Naive B cell (primary cell): ENCODE measurements at places on chromosomes 16 and 17. TPM values are rescaled to one million over a fixed set of nuclear protein-coding genes. Genes with fewer than 3 reads are reported as not detected.

GRCh38 chr17:57121308-57122042 is 36.4 kb downstream of the AKAP1 start:
- DNase-seq = no peak

The GFAP gene
- not detected for polyA plus RNA-seq

The MPG gene
- polyA plus RNA-seq = 81.3 TPM

The MT1A gene
- not detected for polyA plus RNA-seq

GRCh38 chr17:76742958-76743357 is 5.0 kb downstream of the MFSD11 start:
- DNase-seq = no peak

DNA sequence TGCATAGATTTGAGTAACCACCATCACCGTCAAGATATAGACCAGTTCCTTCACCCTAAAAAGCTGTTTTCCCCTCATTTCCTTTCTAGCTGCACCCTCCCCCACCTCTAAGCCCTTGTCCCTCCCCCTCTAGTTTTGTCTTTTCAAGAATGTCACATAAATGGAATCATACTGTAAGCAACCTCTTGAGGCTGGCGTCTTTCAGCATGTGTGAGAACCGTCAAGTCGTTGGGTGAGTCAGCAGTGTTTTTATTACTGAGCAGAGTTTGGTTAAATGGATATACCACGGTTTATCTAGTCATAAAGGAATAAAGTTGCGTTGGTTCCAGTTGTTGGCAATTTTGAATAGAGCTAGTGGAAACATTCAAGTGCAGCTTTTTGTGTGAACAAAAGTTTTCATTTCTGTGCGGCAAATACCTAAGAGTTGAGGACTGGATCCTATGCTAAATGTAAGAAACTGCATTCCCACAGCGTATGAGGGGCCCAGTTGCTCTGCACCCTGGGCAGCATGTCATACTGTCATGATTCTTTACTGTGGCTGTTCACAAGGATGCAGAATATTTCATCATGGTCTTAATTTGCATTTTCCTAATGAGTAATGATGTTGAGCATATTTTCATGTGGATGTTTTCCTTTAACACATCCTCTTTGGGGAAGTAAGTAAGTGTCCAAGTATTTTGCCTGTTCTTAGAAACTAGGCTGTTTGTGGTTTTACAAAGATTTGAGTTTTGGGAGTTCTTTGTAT is 264.3 kb downstream of the CPPED1 start:
- no peak for DNase-seq

The ADORA2B gene
- polyA plus RNA-seq = 0.20 TPM

GRCh38 chr17:6548578-6549330 is 7.6 kb downstream of the PITPNM3 start:
- no peak for DNase-seq

DNA sequence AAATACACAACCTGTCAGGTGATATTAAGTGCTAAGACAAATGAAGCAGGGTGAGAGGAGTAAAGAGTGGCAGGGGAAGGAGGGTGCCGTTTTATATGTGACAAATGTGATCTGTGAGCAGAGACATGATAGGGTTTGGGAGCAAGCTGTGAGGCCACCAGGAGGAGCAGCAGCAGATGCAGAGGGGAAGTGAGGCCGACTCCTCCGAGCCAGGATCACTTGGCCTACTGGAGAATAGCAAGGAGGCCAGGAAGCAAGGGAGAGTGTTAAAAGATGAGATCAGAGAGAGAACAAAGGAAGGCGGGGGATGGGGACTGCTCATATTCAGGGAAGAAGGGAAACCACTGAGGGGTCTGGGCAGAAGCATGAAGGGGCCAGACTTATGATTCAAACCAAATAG is 129.4 kb downstream of the TANGO6 start:
- DNase-seq = no peak

GRCh38 chr17:9022573-9023391 is 1.5 kb downstream of the NTN1 start:
- DNase-seq = no peak

GRCh38 chr16:86107215-86107825 is 208.4 kb downstream of the IRF8 start:
- no peak for DNase-seq

DNA sequence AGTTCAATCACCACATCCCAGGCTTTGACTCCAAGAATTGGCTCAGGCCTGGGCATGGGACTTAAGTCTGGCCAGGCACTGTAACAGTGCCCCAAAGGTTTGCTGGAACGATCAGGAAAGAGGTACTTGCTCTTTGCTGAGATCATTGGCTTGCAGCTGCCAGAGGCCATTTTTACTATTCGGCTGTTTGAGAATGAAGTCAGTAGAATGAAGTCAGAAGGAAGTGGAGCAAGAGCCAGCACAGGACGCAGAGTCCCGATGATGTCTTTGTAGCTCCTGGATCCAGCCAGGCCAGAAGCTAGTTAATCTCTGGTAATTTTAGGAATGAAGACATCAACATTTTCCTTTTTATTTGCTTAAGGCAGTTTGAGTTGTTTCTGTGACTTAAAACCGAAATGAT is 195.5 kb downstream of the RAB11FIP4 start:
- DNase-seq = no peak

DNA sequence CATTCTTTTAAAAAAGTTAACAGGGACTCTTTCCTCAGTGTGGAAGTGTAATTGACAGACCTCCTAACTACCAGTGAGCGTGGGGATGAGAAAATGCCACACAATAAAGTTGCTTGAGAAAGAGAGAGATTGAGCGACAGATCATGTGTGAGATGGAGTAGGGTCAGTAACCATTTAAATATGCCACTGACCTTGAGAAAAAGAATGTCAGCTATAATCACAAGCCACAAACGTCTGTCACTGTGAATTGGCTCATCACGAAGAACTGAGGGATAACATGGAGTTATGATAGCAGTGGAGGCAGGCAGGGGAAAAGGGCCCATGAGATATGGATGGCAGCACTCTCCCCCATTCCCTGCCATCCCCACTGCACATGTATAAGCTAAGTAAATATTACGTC is 253.9 kb downstream of the SLC39A11 start:
- no peak for DNase-seq

DNA sequence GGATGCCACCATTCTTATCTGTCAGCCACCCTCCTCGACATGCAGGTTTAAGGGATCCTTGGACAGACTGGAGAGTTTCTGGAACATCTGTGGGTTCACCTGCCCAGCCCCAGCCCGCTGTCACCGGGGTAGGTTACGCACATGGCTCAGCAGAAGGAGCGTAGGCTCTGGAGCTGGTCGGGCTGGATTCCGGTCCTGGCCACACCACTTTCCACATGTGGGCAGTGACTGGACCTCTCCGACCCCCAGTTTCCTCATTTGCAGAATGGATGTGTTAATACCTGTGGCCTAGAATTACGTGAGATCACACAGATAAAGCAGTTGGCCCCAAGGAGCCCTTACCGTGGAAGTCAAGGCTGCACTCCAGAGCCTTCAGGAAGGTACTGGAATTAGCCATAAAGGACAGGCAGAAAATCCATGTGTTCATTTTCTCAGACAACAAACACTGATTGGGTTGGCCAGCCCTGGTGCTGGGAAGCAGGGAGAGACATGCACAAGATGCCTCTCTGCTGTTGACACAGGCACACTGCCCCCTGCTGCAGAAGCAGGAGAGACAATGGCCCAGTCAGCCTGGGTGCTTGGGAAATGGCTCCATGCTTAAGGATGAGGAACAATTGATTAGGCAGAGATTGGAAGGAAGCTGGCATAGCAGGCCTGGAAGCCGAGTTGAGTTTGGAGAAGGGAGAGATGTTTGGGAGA is 58.8 kb downstream of the SF3B3 start:
- no peak for DNase-seq

- DNase-seq = no peak
Observed at GRCh38 chr16:27427538-27427937, 25.6 kb downstream of the IL21R start.

The RND2 gene
- polyA plus RNA-seq = 0.23 TPM

GRCh38 chr17:77193653-77194052 is 52.9 kb downstream of the SEC14L1 start:
- DNase-seq = no peak

GRCh38 chr17:80795754-80796153 is 195.9 kb upstream of the CHMP6 start:
- no peak for DNase-seq

GRCh38 chr17:61116577-61116976 is 283.1 kb upstream of the TBX2 start:
- no peak for DNase-seq

The VEZF1 gene
- polyA plus RNA-seq = 58.2 TPM

DNA sequence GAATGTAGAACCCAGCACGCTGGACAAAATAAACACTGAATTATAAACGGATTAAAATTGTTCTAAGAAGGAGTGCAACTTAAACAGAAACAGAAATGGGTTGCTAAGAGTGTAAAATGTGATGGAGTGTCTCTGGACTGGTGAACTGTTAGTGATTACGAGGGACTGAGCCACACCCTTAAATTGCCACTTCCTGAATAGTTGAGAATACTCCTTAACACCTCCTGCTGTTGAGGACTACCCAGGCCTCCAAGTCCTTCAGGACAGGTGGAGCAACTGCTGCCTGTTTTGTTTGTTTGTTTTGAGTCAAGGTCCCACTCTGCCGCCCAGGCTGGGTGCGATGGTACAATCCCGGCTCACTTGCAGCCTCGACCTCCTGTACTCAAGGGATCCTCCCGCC is 25.8 kb upstream of the IRF8 start:
- DNase-seq = no peak

- DNase-seq = no peak
Observed at GRCh38 chr17:62780951-62781350, 27.2 kb downstream of the MARCHF10 start.

The HEATR9 gene
- polyA plus RNA-seq = not detected

DNA sequence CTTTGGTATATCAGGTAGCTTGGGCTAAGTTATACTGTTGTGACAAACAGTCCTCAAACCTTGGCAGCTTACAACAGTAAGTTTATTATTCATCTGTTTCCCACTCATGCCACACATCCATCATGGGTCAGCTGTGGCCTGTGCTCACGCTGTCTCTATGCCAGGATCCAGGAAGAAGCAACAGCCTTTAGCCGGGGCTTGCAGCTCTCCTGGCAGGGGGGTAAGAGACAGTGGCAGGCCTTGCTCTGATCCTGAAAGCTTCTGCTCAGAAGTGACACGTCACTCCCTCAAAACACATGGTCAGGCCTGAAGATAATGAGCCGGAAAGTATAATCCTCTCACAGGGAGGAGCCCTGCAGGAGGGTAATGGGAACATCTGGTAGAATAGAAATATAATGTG is 377.6 kb downstream of the CPPED1 start:
- DNase-seq = no peak

The HASPIN gene
- 2.3 TPM for polyA plus RNA-seq

GRCh38 chr17:30589431-30589830 is 112.2 kb downstream of the GOSR1 start:
- DNase-seq = no peak

The STAC2 gene
- polyA plus RNA-seq = not detected

- DNase-seq = peak; percentile 50
Observed at GRCh38 chr16:20675488-20676267, 21.8 kb downstream of the ACSM1 start.

- no peak for DNase-seq
Observed at GRCh38 chr17:57737450-57737849, 7.6 kb downstream of the CCDC182 start.

The PLA2G10 gene
- polyA plus RNA-seq = not detected

DNA sequence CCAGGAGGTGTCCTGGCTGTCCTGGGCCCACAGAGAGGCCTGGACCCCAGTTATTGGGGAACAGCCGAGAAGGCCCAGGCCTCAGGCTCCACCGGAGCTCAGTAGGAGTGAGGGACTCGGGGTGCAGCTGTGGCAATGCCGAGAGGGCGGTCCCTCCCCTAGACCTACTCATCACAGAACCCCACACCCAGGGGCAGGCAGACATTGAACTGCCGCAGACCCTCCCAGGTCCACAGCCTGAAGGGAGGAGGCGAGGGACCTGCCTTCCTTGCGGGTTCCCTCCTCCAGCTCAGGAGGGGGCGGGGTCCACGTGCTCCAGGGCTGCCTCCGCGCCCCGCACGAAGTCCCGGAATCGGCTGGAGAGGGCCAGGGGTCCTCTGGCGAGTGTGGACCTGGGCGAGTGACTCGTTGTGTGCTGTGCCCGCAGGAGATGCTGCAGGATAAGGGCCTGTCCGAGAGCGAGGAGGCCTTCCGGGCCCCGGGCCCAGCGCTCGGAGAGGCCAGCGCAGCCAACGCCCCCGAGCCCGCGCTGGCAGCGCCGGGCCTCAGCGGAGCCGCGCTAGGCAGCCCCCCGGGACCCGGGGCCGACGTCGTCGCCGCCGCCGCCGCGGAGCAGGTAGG is 3.9 kb downstream of the TBX4 start:
- no peak for DNase-seq

DNA sequence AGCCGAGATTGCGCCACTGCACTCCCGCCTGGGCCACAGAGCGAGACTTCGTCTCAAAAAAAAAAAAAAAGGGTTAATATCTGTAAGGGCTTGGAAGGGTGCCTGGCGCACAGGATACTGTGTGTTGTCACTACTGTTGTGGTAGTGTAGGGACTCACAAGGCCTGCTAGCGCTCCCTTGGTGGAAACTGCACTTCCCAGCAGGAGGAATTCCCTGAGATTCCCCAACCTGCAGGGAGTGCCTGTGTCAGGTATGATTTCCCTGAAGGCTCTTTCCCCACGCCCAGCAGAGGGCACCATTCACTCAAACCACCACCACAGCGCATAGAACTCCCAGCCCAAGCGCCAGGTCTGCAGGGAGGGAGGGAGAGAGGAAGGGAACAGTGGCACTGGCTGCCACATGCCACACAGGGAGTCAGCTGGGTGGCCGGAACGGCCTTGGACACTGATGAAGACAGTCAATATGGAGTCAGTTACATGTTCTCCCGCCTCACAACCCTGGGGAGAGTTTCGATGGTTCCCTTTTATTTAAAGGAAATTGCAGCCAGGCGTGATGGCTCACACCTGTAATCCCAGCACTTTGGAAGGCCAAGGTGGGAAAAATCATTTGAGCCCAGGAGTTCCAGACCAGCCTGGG is 32.7 kb upstream of the CDH1 start:
- peak; percentile 14 for DNase-seq

The FBXO39 gene
- not detected for polyA plus RNA-seq

- no peak for DNase-seq
Observed at GRCh38 chr17:28858801-28859355, 4.1 kb downstream of the ERAL1 start.

DNA sequence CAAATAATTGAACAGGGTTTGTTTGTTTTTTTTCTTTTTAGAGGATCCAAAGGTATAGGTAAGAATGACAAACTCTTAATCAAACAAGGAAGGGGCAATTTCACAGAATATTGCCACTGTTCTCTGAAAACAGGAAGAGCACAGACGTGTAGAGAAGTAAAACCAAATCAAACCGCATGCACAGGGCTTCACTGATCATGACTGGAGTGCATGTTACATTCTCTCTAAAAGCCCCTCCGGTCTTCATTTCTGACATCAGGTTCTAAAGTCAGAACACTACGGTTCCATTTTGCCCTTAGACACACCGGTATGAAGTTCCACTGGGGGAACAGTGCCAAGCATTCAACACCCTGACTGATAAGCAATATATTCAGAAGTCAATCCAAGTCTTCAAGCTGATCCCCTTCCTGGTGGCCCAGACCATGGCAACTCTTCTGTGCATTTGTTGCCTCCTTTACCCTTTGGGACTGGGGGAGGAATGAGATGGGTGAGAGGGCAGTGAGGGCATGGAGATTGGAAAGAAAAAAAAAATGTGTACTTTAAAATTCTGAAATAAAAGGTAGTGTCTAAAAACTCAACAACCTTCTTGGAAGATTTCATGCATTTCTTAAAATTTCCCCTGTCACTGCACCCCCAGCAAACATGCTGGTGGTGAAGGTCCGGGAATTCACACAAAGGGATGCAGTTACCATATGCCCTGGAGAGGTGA is 1.4 kb downstream of the MMD start:
- peak; percentile 84 for DNase-seq

The KCNH6 gene
- not detected for polyA plus RNA-seq

The NEUROD2 gene
- polyA plus RNA-seq = not detected

The TNFRSF17 gene
- polyA plus RNA-seq = 75.8 TPM

GRCh38 chr17:17626840-17627239 is 35.3 kb upstream of the PEMT start:
- DNase-seq = no peak
